Posterior vena cava (tissue), 2 donors: ENCODE measurements at places on chromosomes 12 and 14. TPM values are rescaled to one million over a fixed set of nuclear protein-coding genes. Genes with fewer than 3 reads are reported as not detected.

TPH2 gene
- total RNA-seq = not detected

- no peak for DNase-seq
These were observed 822.3 kb downstream of the LRFN5 start for GRCh38 chr14:42428996-42429395.

GLIPR1L1 gene
- total RNA-seq = not detected

DNA sequence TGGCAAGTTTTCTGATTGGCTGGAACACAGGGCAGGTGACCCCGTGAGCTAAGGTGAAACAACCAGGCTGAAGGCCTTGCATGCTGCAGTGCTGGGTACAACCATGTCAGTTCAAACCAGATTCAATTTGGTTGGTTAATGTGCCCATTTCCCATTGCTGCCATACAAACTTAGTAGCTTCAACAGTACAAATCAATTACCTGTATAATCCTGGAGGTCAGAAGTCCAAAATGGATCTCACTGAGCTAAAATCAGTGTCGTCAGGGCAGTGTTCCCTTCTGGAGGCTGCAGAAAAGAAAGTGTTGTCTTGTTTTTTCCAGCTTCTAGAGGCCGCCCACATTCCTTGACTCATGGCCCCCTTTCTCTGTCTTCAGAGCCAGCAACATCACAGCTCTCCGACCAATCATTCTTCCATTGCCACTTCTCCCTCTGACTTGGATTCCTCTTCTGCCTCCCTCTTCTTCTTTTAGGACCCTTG lies 221.7 kb downstream of the ZFP36L1 start:
- DNase-seq = no peak

DNA sequence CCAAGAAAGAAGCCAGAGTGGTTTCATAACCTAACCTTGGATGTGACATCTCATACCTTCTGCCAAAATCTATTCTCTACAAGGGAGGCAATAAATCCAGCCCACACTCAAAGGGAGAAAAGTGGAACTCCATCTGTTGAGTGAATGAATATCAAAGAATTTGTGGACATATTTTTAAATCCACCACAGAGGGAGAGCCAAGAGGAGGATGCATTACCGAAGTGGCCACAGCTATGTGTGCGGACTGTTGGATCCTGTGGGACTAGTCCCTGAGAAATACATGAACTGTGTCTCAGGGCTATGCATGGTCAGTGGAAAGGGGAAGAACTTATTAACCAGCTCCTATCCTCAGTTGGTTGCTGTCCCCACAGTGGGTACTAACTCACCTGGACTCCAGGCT lies 273.9 kb downstream of the NUAK1 start:
- no peak for DNase-seq
